Nephron progenitor cell (in vitro differentiated cells): ENCODE measurements at places on chromosomes 5 and 9.

GRCh38 chr5:160846642-160847041 lies 5.4 kb downstream of the ATP10B start:
- DNase-seq, result no peak

DNA sequence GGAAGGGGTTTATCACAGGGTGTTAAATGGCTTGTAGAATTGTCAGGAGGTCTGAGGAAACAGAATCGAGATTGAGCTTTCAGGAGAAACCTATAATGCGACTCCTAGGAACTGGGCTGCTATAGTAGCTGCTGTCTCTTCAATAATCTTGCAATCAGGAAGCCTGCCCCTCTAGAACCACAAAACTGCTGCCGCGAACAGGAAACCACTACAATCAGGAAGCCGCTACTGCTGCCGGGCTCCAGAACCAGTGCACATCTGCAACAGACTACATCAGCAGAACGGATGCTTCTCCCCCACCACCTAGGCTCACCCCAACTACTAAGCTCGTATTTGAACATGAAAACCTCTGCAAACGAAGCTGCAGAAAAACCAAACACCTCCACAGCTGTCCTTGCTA lies 31.6 kb downstream of the TNFSF8 start:
- DNase-seq, result no peak

DNA sequence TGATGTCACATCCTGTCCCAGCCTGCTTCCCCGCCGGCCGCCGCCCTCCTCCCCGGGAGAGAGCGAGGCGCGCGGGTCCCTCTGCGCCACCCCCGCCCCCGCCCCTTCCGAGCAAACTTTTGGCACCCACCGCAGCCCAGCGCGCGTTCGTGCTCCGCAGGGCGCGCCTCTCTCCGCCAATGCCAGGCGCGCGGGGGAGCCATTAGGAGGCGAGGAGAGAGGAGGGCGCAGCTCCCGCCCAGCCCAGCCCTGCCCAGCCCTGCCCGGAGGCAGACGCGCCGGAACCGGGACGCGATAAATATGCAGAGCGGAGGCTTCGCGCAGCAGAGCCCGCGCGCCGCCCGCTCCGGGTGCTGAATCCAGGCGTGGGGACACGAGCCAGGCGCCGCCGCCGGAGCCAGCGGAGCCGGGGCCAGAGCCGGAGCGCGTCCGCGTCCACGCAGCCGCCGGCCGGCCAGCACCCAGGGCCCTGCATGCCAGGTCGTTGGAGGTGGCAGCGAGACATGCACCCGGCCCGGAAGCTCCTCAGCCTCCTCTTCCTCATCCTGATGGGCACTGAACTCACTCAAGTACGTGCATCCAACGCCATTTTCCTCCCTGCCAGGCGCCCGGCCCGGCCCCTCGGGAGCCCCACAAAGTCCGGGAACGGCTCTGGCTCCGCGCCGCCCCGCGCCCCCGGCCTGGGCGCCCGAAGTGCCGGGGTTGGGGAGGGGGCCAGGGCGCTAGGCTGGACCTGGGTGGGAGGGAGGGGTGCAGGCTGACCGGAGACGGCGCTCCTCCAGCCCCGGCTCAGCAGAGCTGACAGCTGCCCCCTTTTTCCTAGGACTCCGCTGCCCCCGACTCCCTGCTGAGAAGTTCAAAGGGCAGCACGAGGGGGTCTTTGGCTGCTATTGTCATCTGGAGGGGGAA lies 12.0 kb upstream of the OLFM1 start:
- DNase-seq, result peak; percentile 66

DNA sequence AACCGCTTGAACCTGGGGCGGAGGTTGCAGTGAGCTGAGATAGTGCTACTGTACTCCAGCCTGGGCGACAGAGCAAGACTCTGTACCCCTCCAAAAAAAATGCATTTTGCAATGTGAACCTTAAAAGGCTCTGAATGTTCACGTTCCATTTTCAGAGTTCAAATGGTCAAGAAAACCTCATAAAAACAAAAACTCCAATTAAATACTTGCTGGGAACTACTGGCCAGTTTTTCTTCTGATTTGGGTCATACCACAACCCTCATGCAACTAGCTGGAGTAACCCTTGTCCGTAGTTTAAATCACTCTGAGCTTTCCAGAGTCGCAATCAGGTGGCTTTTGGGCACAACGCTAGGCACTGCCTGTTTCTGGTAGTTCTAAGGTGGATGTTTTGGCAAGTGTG lies 2.3 kb upstream of the OTULINL start:
- DNase-seq, result no peak

DNA sequence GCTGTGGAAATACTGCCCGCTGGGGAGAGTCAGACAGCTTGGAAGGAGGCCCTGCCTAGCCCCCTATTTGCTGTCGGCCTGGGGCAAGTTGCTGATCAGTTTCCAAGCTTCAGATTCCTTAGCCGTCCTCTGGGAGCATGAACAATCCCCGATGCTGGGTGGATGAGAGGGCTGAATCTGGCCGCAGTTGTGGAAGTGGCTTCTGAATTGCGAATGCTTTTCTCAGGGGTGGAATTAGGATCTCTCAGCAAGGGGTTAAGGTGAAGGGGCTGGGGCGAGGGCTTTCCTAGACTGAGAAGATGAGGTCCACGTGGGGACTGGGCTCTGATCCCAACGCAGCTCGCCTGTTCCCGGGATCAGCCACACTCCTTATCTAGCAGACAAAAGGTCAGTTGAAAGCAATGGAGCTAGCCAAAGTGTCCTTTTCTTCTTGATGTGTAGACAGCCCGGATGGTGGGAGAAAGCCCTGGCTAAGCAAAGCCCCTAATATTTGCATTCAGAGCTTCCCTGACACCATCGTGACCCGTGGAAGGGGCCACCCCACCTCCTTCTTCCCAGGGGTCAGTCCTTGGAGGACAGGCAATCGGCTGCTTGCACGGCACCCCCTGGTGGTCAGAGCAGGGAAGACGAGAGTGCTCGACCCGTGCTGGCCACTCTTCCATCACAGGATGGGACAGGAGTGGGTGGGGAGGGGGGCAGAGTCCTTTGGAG lies 54.9 kb downstream of the COL15A1 start:
- peak; percentile 90 for DNase-seq

DNA sequence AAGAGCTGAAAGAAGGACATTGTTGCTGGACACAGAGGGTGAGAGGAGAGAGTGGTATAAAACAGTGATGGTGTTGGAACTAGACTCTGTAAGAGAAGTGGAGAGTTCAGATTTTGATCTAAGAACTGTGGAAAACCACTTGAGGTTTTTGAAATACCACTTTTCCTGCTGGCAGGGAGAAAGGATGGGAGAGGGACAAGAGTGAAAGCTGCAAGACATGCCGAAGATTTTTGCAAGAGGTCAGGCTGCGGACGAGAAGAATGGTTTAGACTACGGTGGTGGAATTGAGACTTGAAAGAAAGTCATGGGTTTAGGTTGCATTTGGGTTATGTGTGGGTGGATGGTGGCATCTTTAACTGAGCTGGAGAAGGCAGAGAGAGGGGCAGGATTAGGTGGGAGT lies 202.2 kb upstream of the RPS23 start:
- no peak for DNase-seq
